ENCODE measurements at places on chromosomes 7 and 10.

GRCh38 chr10:101856626-101857025, 13.0 kb upstream of the KCNIP2 start:
- DNase-seq: no peak

GRCh38 chr10:72801263-72801868, 92.2 kb upstream of the OIT3 start:
- no peak for DNase-seq

DNA sequence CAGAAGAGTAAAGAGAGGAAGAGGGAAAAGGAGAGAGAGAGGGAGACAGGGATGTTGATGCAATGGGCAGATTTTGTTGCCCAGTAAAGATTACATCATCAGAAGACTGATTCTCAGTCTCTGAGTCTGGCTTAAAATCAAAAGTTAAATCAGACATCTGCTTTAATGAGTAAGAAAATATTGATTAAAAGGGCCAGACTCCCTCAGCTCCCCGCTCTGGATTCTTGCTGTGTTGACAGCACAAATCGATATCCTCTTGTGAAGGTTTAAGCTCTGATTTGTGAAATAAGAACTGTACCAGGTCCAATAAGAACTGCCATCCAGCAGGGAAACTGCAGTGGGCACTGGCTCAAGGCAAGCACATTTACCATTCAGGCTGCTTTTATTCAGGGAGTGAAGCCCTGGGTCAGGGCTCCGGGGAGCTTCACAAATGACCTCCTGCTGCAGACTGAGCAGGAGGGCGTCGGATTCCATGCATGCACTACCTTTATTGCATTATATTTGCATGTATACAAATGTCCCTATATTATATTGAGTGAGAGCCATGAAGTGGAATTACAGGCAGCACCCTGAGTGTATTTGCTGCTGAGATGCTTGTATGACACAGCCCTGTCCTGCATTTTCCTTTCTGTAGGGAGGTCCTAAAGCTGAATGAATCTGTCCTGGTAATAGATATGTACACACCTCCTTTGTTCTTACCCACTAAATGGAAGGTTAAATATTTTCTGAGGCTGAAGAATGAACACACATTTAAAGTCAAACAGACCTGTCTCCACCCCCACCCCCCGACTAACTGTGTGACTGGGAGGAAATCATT, 401.5 kb downstream of the REEP3 start:
- no peak for DNase-seq

GRCh38 chr7:4549681-4550080, 132.4 kb upstream of the FOXK1 start:
- DNase-seq: no peak

- no peak for DNase-seq
These were observed 117.6 kb upstream of the NPS start for GRCh38 chr10:127431525-127431924.

DNA sequence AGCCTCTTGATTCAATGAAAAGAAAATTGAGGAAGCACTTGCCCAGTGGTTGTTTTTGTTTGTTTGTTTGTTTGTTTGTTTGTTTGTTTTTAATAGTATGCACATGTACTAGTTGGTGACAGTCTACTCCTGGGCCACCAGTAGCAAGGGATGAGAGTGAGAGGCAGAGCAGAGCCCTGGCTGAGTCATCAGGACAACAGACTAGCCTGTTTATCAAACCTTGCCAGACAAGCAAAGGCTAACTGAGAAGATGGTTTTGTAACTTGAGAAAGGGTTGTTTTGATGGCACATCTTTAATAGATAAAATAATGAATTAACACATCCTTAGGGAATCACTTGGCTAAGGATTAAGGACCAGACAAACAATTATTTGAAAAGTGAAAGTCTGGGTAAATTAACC, 78.1 kb downstream of the INHBA start:
- DNase-seq: no peak

DNA sequence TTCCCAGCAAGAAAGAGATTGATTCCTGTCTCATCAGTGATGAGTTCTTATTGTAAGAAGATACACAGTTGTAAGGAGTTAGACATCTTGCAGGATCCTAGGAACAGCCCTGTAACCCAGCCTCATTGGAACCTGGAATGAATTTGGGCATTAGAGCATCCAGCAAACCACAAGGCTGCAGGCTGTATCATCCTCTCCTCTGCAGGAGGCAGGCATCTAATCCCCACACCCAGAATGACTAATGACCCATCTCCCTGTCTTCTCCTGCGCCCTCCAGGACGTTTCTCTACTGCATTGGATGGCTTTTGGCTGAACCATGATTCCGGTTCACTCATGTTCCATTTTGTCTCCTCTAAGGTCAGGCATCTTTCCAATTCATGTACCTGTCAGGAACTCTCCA, 233.9 kb downstream of the POU6F2 start:
- DNase-seq: no peak

DNA sequence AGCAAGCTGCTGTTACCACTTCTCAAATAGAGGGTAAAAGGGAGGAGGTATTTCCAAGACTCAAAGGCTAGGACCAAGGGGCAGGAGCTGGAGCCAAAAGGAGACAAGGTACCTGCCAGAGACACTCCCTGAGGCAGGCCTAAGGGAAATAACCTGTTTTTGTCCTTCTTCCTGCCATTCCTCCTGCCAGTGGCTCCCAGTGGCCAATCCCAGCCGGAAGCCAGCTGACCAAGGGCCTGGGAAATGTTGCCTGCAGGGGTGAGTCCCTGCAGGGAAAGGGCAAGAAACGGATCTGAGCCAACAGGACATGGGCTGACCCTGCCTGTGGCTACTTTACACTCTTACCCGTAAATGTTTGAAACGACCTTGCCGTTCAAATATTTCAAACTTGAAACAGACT, 3.5 kb downstream of the CYTH3 start:
- DNase-seq: no peak

DNA sequence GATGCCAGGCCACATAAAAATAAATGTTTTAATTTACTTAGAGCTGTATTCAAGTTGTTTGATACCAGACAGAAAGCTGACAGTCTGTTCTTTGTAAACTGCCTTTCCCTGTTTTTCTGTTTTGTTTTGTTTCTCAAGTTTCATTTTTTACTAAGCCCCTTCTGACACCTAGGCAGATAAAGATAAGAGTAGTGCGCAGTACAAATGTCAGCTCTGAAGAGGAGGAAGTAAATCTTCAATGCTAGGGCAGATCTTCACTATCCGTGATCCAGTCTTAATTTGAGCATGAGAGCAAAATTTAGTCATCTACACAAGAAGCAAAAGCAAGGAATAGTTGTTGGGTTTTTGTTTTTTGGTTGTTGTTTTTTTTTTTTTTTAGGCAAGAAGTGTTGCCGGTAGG, 27.3 kb downstream of the MTURN start:
- DNase-seq: no peak

DNA sequence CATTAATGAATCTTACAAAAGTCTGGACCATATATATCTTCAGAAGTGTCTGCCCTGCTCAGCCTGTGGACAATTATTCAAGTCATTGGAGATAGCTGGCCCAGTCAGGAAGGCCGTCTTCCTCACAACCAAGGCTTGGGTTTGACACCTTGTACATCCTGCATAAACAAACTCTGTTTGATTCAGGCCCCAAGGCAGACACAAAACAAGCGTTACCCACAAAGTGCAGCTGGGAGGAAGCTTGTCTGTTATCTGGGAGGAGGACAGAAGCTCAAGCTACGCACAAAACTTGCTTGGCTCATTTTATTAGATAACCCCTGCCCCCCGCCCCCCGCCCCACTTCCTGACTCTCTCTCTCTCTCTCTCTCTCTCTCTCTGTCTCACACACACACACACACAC, 166.9 kb upstream of the WDR11 start:
- DNase-seq: no peak

DNA sequence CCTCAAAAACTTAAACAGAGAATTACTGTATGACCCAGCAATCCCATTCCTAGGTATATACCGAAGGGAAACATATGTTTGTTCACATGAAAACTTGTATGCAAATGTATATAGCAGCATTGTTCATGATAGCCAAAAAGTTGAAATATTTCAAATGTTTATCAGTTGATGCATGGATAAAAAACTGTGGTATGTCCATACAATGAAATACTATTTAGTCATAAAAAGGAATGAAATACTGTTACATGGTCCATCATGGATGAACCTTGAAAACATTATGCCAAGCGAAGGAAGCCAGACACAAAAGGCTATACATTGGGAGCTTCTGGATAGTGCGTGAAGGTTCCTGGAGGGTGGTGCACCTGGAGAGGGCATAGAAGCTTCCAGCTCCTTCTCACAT, 11.0 kb upstream of the TRA2A start:
- no peak for DNase-seq

DNA sequence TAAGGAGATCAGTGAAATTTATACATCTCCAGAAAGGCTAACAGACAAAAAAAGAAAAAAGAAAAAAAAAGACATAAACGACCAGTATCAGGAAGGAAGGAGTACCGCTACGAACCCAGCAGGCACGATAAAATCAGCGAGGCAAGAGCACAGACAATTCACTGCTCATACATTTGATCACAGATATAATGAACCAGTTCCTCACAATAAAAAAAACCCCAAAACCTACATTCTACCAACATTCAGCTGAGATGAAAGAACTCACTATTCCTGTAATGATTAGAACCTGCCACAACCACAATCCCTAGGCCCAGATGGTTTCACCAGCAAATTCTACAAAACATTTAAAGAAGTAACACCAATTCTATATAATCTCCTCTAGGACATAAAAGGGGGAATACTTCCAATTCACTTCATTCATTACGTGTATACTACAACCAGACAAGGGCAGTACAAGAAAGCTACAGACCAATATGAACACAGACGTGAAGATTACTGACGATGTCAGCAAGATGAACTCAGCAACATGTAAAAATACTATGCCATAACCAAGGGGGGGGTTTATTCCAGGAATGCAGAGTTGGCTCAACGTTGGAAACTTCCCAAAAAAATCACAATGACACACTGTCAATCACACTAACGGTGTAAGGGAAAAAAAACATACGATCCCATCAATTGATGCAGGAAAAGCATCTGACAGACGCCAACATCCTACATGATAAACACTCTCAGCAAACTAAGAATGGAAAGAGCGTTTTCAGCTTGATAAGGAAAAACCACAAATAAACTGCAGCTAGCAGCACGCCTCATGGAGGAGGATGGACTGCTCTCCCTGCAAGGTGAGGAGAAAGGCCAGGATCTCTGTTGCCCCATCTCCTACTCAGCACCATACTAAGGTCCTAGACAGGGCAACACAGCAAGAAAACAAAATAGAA, 256.2 kb downstream of the ELFN1 start:
- DNase-seq: no peak

DNA sequence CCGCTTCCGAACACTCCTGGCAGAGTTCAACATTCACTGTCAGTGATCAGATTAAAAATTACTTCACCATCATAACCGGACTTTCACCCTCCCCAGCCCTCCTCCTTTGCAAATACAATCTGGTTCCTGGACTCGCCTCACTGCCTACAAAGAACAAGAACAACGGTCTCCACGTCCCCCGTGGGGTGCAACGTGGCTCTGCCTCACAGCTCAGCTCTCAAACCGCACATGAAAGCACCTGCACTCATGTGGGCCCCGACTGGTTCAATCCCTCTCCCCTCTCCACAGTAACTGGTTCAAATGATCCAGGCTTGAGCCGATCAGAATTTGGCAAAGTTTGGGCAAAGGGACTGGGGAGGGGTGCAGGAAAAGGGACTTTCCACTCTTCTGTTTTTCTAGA, 21.0 kb downstream of the ASB13 start:
- no peak for DNase-seq

DNA sequence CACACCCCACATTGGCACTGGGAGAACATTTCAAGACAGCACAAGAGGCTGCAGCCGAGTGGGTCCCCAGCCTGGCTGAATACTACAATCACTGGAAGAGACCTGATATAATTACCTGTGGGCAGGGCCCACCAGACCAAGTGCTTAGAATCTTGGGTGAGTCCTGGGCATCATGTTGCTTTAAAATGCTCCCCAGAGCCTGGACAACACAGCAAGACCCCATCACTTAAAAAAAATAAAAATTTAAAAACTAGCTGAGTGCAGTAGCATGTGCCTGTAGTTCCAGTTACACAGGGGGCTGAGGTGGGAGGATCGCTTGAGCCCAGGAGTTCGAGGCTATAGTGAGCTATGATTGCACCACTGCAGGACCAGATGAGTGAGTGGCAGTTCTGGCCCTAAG, 28.1 kb downstream of the FAM171A1 start:
- no peak for DNase-seq

- DNase-seq: no peak
These were observed 12.3 kb downstream of the ZYX start for GRCh38 chr7:143393267-143394041.

DNA sequence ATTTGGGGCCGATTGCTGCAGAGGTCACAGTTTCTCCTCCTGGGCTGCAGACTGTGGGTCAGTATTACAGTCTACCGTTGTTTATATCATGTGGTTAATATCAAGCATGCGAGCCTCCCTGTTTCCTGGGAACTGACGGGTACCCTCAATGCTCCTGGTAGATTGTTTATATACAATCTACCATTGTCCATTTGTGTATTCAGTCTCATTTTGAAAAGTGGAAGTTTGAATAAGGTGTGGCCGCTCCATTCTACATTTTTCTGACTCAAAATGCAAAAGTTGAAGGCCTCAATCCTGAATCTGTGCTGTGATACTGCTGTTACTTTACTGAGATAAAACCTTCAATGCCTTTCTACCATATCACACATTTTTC, 107.9 kb downstream of the ACTR3B start:
- no peak for DNase-seq

DNA sequence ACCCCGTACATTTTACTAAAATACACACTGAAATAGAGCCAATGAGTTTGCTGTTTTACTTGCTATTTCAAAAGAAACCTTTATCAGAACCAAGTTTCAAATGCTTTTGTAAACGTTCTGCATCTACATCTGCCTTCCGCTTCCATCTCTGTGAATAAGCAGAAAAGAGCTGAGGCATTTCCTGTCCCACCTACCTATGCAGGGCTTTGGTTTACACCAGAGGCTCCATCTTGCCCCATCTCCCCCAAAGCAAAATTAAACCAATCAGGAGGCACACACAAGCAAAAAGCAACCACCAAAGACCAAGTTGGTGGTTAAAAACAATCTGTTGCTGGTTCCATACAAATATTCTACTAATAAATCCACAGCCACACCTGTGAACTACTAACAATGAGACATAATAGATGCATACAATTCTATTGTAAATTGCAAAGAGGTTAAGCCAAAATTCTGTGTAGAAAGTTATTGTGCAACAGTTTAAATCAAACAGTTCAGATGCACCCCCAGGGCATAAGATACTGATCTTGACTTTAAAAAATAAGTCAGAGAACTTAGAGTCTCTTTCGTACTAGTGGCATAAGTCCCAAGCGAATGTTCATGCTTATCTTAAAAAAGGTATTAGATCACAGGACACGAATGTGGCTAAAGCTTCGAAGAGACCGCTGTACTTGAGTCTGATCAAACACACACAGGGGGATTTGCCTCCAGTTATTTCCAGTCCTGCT, 83.9 kb downstream of the FGFR2 start:
- no peak for DNase-seq

- DNase-seq: peak; percentile 19
These were observed 16.1 kb upstream of the IMPDH1 start for GRCh38 chr7:128425850-128426249.
